Ascending aorta (tissue), 2 donors: ENCODE measurements at places on chromosomes 6 and 20. TPM values are rescaled to one million over a fixed set of nuclear protein-coding genes. Genes with fewer than 3 reads are reported as not detected.

DNA sequence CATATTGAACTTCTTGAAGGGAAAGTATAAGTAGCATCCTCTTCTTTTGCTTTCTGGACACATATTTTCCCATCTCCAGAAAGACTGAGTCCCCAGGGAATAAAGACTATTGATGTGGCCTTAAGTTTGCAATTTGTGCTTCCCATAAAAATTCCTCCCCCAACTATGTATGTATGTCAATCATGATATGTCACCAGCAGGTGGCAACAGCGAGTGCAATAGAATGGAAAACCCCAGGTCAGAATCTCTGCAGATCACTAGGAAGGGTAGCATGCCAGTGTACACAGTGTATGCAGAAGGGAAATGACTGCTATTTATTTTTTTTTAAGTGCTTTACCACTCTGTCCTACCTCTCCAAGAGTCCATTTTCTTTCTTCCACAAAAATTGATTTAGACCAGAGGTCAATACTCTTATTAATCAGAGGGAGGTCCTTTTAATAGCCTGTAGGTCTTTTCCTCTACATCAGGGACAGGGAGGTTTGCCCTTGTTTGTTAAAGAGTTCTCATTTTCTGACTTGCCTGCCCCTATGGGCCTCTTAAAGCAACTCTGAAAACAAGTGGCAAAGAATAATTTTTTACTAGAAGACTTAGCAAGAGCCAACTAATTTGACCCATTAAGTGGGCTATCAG is 61.4 kb downstream of the BMP2 start:
- H3K4me1 ChIP-seq = no peaks in the 10 kb centered on the region
- H3K36me3 ChIP-seq = no peaks in the 10 kb centered on the region
- DNase-seq = no peak

TNNC2 gene
- total RNA-seq = not detected

DNA sequence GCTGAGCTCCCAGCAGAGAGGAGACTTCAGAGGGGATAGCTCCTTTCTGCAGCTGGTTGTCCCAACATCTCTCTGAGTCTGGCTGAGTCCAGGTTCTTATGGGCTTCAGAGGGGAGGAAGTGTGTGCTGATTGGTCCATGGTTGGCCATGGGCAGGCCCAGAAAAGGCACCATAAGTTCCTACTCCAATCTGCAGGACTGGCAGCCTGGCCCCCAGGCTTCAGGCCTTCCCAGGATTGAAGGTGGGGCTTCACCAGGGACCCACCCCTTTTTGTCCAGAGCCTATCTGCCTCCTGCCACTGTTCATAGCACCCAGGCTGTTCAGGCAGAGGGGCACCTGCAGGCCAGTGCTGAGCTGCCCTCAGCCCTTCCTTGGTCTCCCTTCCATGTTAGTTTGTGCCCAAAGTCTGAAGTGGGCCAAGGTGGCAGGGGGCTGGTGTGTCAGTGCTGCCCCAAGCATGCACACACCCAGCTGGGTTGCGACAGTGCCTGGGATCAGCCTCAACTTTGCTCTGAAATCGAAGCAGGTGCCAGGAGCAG is 21.6 kb upstream of the TOP1 start:
- H3K4me1 ChIP-seq = peaks cover 11% of the 10 kb centered on the region
- H3K27ac ChIP-seq = no peak overlapping the region
- no peak overlapping the region for H3K4me3 ChIP-seq
- H3K27me3 ChIP-seq = no peaks in the 10 kb centered on the region

RTF2 gene
- total RNA-seq = 54.5 TPM

DNA sequence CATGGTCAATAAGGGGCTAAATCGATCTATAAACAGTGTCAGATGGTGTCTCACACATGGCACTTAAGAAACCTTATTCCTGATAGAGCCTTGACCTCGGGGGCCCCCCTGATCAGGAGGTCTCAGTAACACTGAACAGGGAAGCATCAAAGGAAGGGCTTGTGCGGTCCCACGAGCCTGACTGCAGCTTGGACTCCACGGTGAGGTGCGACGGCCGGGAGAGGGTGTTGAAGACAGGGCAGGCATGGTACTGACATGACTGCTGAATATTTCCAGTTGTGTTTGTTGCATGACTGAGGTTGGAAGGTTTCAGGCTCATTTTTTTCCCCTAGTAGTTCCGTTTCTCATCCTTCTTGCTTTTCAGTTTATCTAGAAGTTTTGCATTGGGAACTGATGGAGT is 107.1 kb upstream of the JAG1 start:
- DNase-seq = no peak
- H3K27me3 ChIP-seq = no peaks in the 10 kb centered on the region
- H3K27ac ChIP-seq = no peak overlapping the region
- no peaks in the 10 kb centered on the region for H3K36me3 ChIP-seq
- H3K4me3 ChIP-seq = no peak overlapping the region
- H3K4me1 ChIP-seq = no peaks in the 10 kb centered on the region

DLL1 gene
- 16.5 TPM for total RNA-seq

OR2H1 gene
- not detected for total RNA-seq

GRCh38 chr6:156901309-156902019 is 124.3 kb downstream of the ARID1B start:
- H3K4me1 ChIP-seq = no peaks in the 10 kb centered on the region
- H3K36me3 ChIP-seq = no peaks in the 10 kb centered on the region
- no peak overlapping the region for H3K4me3 ChIP-seq

LY6G6C gene
- total RNA-seq = not detected

GRCh38 chr6:164570801-164571200 is 738.6 kb downstream of the C6orf118 start:
- no peaks in the 10 kb centered on the region for H3K27me3 ChIP-seq
- no peaks in the 10 kb centered on the region for H3K36me3 ChIP-seq
- no peak for DNase-seq
- no peak overlapping the region for H3K4me3 ChIP-seq

- no peaks in the 10 kb centered on the region for H3K4me1 ChIP-seq
- H3K36me3 ChIP-seq = no peaks in the 10 kb centered on the region
- H3K4me3 ChIP-seq = no peak overlapping the region
- no peak for DNase-seq
- no peaks in the 10 kb centered on the region for H3K27me3 ChIP-seq
Measured at GRCh38 chr6:135811644-135812526, 39.6 kb upstream of the PDE7B start.

DNA sequence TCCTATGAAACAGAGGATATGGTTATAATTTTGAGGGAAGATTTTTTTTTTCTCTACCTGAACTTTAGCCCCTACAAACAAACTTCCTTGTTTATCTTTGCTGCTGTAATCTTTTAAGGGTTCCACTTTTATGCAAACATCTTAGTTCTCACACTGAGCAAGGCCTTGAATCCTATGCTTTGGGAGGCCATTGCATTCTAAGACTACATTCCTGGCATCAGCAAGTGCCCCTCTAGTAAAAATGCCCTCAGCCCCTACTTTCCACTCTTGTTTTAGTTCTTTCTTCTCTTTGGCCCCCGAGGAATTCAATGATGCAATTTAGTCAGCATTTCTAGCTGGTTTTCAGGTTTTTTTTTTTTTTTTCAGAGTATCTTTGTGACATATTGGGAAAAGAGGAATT is 8.1 kb upstream of the AHI1 start:
- no peak overlapping the region for H3K27ac ChIP-seq
- H3K4me3 ChIP-seq = no peak overlapping the region
- H3K4me1 ChIP-seq = no peaks in the 10 kb centered on the region
- DNase-seq = no peak
- no peaks in the 10 kb centered on the region for H3K36me3 ChIP-seq

DNA sequence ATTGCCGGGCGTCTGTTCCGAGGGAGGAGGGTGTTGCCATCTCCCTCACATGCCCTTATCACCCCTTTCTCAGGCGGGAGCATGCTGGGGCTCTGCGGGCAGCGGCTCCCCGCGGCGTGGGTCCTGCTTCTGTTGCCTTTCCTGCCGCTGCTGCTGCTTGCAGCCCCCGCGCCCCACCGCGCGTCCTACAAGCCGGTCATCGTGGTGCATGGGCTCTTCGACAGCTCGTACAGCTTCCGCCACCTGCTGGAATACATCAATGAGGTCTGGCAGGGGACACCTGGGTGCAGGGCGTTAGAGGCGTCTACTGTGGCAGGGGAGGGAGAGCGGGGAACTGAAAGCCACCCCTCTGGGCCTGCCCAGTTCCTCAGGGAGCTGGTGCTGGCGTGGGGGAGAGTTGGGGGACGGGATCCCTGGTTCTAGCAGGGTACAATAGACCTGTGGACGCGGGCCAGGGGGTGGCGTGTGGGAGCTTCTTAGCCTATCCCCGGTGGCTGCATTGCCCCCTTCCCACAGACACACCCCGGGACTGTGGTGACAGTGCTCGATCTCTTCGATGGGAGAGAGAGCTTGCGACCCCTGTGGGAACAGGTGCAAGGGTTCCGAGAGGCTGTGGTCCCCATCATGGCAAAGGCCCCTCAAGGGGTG is 697 bp downstream of the PPT2 start:
- H3K27ac ChIP-seq = peak overlapping the region; percentile 96
- H3K27me3 ChIP-seq = no peaks in the 10 kb centered on the region
- H3K4me3 ChIP-seq = peak overlapping the region; percentile 86
- peak; percentile 84 for DNase-seq

DNA sequence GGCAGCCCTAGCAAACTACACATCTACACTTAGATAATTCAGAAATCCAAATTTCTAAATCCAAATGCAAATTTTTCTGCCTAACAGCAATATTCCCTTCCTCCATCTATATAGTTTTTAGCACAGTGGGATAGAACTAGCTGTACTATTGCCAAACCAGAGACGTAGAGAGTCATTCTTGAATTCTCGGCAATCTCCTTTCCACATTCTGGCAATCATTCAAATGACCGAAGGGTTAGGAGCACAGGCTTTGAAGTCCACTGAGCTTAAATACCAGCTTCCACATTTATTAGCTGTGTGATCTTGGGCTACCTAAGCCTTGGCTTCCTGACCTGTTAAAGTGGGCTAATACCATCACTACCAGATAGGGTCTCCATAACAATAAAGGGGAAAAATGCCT is 3.1 kb upstream of the RPS12 start:
- H3K27me3 ChIP-seq = no peaks in the 10 kb centered on the region
- no peak overlapping the region for H3K4me3 ChIP-seq
- peaks cover under 1% of the 10 kb centered on the region for H3K36me3 ChIP-seq
- no peak for DNase-seq
- H3K4me1 ChIP-seq = peaks cover 12% of the 10 kb centered on the region

GRCh38 chr20:62772990-62773844 is 23.1 kb upstream of the MRGBP start:
- DNase-seq = no peak
- H3K27me3 ChIP-seq = no peaks in the 10 kb centered on the region
- no peak overlapping the region for H3K27ac ChIP-seq
- no peaks in the 10 kb centered on the region for H3K4me1 ChIP-seq

LST1 gene
- total RNA-seq = 21.4 TPM

GRCh38 chr6:129539032-129539431 is 170.9 kb downstream of the ARHGAP18 start:
- no peaks in the 10 kb centered on the region for H3K36me3 ChIP-seq
- H3K27me3 ChIP-seq = no peaks in the 10 kb centered on the region
- no peak for DNase-seq
- H3K4me1 ChIP-seq = no peaks in the 10 kb centered on the region

DNA sequence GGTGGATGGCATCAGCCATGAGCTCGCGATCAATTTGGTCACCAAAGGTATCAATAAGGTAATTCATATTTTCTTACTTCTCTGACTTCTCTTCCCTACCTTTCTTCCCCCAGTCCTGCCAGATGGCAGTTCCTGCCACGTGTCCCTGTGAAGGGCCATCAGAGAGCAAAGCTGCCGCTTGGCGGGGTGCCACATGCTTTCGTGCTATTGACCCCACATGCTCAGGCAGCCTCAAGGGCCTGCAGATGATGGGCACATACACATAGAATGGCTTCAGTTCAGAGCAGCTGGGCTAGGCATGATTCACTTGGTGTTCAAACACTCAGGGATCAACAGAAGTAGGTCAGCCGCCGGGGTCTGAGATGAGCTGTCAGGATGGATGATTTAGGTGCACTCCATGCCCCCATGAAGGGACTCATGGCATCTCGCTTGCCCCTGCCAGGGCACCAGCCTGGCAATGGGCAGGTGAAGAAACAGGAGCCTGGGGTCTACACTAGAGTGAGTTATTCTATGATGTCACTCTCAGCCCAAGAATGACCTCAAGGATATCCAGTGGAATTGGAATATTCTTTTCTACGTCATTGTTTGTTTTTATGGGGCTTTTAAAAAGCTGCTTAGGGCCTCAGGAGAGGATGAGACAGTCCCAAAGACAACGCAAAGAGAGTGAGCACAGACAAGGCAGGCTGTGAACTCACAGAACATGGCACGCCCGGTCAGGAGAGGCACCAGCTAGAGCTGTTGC is 25.5 kb downstream of the BANF2 start:
- H3K27me3 ChIP-seq = no peaks in the 10 kb centered on the region
- no peak for DNase-seq

FAM110A gene
- 9.7 TPM for total RNA-seq

AURKA gene
- total RNA-seq = not detected

DNA sequence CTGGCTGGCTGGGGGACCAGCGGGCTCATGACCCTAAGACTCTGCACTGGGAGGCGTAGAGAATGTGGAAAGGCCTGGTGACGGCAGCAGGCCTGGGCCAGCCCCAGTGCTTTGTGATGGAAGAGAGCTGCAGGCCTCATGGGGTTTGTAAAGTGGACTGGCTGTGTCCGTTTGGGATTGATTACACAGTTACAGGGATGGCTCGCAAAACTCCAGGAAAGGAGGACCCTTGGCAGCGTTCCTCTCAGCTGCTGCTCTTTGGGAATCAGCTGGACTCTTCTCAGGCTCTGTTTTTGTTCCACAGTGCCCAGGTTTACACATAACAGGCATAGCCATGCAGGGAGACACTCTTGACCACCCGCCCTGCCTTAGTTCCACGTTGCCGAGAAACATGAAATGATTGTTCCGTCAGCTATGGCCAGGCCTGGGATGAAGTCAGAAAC is 89.0 kb downstream of the SLX4IP start:
- H3K27me3 ChIP-seq = no peaks in the 10 kb centered on the region
- no peak for DNase-seq
- no peak overlapping the region for H3K27ac ChIP-seq
- H3K4me1 ChIP-seq = no peaks in the 10 kb centered on the region

DNA sequence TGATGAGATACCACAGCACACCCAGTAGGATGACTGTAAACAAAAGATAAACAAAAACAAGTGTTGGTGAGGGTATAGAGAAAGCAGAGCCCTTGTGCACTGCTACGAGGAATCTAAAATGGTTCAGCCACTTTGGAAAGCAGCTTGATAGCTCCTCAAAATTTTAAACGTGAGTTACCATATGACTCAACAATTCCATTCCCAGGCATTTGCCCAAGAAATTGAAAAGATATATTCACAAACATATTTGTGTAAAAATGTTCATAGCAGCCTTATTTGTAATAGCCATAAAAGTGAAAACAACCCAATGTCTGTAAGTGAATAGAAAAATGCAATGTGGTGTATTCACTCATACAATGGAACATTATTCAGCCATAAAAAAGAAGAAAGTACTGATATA is 141.0 kb upstream of the BTBD3 start:
- no peaks in the 10 kb centered on the region for H3K27me3 ChIP-seq
- no peak overlapping the region for H3K27ac ChIP-seq
- no peaks in the 10 kb centered on the region for H3K4me1 ChIP-seq
- DNase-seq = no peak
- H3K4me3 ChIP-seq = no peak overlapping the region
